ENCODE measurements at places on chromosomes 1 and 21. TPM values are rescaled to one million over a fixed set of nuclear protein-coding genes. Genes with fewer than 3 reads are reported as not detected.
A peak's percentile ranks its signal among the peaks of the same experiment; 100 is the strongest.

DNA sequence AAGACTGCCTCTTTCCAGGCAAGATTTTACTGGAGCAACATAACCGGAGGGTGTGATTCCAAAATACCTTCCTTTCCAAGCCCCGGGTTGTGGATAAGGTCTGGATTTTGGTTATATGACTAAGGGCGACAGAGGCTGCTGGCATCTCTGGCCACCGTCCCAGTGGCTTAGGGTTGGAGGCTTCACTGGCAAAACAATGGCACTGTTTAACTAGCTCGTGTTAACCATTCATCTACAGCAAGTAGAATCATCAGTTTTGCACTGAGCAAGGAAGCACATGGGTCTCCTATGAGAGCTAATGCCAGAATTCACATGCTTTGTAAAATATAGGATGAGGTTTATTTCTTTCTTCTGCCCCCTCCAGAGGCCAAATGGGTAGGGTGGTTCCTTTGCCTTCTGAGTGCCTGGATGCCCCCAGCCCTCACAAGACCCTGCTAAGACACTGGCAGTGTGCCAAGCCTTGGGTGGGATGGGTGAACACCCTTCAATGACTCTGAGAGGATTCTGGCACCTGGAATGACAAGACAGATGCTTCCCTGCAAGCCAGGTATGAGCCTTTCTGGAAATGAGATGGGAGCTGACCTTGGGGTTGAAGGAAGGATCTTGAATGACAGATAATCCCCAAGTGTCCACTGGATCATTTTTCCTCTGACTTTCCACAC lies 36.8 kb downstream of the DHCR24 start:
- DNase-seq: no peak

DNA sequence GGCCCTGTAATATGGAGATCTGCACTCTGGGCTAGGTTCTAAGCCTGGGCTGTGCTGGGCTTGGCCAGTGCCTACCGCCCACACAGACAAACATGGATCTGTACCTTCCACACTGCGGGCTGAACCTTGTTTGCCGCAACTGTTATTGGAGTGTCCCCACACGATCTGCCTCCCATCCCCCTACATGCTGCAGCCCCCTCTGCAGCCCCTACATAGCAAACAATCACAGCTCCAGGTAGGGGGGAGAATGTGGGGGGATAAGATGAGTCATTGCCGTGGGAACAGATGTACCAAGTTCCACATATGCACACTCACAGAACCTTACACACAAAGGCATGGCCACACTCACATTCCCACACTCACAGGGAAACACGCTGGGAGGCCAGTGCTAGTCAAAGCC lies 2.1 kb upstream of the HCRTR1 start:
- no peak for DNase-seq

GRCh38 chr1:31135973-31136600 lies 70.6 kb upstream of the PUM1 start:
- no peak for DNase-seq

GRCh38 chr21:44734026-44734745 lies 22.8 kb upstream of the TSPEAR start:
- DNase-seq: no peak

GRCh38 chr1:243447347-243447746 lies 191.5 kb downstream of the SDCCAG8 start:
- no peak for DNase-seq

GRCh38 chr1:244460197-244460596 lies 876 bp upstream of the CATSPERE start:
- DNase-seq: peak; percentile 16

PKP1 gene
- 1.1 TPM for total RNA-seq

PRPF38B gene
- total RNA-seq: 38.0 TPM

S100A12 gene
- total RNA-seq: not detected

LIX1L gene
- total RNA-seq: 0.50 TPM

All from PC-9 (cell line).